Activated CD4-positive, alpha-beta T cell treated with anti-CD3 and anti-CD28 coated beads for 4 hours (primary cell): ENCODE measurements at places on chromosomes 2 and 18.

DNA sequence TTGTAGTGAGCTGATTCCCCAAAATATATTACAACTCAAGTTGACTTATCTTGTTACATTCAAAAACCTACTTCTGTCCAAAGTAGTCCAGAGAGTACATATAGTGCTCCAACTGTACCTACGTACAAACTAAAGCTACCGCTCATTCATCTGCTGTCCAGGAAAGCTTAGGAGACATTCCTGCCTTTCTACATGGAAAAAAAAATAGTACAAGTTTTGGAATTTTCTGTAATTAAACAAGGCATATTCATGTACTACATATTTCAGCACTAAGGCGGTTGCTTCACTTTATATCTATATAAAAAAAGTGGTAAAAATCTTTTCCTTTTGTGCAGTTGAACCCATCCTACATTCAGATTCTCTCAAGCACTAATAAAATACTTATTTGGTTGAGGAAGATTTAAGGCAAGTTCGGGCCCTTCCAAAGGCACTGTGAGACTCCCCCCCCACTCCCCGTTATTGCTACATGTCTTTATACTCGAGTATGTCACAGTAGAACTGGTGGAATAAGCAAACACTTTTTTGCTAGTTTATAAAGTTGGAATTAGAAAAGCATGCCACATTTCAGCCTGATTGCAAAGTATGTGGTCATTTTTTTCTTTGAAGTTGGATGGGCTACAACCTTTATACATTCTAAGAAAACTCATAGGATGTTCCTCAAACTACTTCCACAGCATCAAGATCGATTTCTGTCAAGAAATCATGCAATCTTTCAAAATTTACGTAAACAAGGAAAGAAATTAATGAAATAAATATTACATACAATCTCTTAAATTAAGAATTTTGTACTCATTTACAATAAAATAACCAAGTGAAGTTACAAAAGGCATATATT, 3.7 kb downstream of the ZFP36L2 start:
- no peak for DNase-seq

- no peak for DNase-seq
Observed at GRCh38 chr18:34921226-34921625, 120.0 kb upstream of the MAPRE2 start.

- no peak for DNase-seq
Observed at GRCh38 chr18:65769652-65770051, 18.8 kb downstream of the CDH7 start.

GRCh38 chr2:38268691-38269327, 108.3 kb downstream of the ATL2 start:
- no peak for DNase-seq

GRCh38 chr2:29351916-29352591, 236.8 kb downstream of the CLIP4 start:
- DNase-seq: no peak

GRCh38 chr18:7035807-7036206, 81.8 kb downstream of the LAMA1 start:
- no peak for DNase-seq

DNA sequence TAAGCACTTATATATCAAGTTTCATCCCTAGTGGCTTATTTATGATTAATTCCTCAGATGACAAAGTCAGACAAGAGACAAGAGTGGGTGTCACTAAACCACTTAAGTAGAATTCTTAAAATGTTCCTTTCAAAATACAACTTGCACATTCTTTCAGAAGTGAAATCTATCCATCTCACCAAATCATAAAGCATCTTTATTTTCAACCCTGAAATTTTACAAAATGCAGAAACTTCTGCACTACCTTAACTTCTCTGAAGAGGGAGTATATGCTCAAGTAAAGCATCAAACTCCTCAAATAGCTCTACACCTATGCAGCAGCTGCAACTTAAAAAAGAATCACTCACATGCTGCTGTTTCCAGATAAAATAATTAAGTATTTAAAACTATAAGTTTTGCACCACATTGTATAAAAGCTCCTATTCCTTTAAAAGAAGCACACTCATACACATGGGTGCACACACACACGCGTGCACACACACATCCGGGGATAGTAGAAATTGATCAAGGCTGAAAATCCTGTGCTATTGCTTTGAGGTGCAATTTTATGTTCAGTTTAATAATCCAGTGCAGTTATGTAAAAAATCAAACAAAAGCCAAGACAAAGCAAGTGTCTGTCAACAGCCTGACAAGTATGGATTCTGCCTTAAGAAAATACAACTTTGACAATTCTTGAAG, 244.5 kb downstream of the TCF4 start:
- no peak for DNase-seq
